Kidney (tissue), 22 donors: ENCODE measurements at places on chromosomes 12 and 14. TPM values are rescaled to one million over a fixed set of nuclear protein-coding genes. Genes with fewer than 3 reads are reported as not detected.

GRCh38 chr12:132838410-132839080 lies 9.9 kb upstream of the GOLGA3 start:
- no peak for DNase-seq

GRCh38 chr12:56103066-56103711 lies 1.2 kb upstream of the PA2G4 start:
- no peak for DNase-seq

DNA sequence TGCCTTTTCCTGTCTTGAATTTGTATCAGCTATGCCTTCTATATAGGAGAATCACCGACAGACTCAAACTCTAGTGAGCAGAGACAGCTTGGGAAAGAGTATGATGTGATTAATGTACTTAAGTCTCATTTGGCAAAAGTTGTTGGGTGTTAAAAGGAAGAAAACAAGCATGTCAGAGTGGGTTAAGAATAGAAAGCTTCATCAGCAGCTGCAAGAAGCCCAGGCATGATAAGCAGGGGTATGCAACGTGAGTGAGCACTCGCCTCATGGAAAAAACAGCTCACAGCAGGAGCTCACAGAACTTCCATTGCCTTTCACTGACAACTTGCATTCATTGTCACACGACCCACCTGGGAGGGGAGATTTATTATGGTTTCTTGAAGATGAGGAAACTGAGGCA lies 35.9 kb upstream of the WNK1 start:
- DNase-seq: no peak

DNA sequence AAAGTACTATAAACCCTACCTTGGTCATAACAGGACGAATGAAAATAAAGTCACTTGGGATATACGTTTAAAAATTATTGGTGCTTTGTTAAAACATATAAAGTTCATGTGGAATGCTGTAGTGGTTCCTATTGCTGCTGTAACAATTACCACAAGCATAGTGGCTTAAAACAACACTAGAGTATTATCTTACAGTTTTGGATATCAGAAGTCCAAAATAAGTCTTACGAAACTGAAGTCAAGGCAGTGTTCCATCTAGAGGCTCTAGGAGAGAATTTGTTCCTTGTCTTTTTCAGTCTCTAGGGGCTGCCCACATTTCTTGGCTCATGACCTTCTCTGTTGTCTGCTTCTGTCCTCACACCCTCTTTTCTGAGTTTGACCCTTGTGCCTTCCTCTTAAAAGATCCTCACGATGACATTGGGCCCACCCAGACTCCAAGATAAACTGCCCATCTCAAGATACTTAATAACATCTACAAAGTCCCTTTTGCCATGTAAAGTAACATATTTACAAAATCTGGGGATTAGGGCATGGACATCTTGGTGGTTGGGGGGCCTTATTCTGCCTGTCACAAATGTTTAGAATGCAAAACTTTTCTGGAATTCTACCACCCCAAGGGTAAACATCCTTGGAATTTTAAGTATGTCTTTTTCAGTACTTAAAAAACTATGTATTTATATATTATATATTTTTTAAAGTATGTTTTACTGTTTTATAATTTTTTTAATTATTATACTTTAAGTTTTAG lies 178.1 kb downstream of the ETNK1 start:
- no peak for DNase-seq

DNA sequence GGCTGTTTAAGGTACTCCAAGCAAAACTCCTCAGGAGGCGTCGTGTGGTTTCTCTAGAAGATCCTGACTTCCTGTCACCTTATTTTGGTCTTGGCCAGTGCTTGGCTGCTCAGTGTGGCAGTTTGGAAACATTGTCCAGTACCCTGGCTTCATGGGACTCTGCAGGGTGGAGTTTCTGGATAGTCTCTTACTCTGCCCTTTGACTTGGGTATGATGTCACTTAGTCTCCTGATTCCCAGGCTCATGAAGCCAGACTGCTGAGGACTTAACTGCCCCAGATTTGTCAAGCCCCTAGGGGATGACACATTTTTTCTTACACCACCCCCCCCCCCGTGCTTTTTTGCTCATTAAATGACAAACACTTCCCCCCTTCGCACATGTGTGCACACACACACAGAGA lies 82.7 kb downstream of the ADCK1 start:
- no peak for DNase-seq

DNA sequence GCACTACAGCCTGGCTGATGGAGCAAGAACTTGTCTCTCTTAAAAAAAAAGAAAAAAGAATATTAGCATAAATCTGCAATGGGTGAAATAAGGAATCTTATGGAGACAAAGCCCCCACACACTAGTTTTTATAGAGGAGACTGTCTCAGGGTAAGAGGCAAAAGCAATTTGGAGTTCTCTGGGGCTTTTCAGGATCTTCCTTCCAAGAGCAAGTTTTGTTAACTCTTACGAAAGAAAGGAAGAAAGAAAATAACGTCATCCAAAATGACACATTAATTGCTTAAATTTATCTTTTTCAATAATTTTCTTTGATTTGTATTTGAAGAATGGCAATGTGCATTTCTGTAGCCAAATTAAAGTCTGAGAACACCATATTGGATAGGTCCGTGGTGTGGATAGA lies 3.8 kb downstream of the PDE6H start:
- DNase-seq: no peak

- DNase-seq: no peak
These were observed 328.1 kb downstream of the ALG10 start for GRCh38 chr12:34350092-34351041.

GRCh38 chr12:31895449-31896150 lies 63.6 kb upstream of the RESF1 start:
- DNase-seq: no peak

DNA sequence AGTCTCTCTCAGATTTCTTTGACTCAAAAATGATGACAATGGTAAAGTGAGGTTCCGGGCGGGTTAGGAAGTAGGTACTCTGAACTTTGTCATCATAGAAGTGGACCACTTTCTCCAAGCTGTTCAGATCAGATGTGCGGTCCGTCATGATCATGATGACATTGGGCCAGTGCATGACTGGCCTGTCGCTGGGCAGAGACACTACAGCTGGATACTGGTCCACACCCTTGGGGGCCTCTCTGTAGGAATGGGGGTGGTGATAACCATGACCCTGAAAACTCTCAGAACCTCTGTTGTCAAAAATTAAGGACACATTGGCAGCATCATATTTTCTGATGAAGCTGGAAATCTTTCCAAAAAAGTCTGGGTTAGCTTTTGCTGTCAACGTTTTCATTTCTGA lies 28.2 kb downstream of the KICS2 start:
- no peak for DNase-seq

GRCh38 chr12:29152223-29152868 lies 3.3 kb downstream of the FAR2 start:
- DNase-seq: no peak

- DNase-seq: no peak
These were observed 1.8 kb downstream of the TMCC3 start for GRCh38 chr12:94648578-94648977.

GRCh38 chr12:47900131-47901062 lies 4.4 kb downstream of the VDR start:
- DNase-seq: no peak

GRCh38 chr12:3601461-3602150 lies 110.6 kb downstream of the PRMT8 start:
- DNase-seq: no peak

DNA sequence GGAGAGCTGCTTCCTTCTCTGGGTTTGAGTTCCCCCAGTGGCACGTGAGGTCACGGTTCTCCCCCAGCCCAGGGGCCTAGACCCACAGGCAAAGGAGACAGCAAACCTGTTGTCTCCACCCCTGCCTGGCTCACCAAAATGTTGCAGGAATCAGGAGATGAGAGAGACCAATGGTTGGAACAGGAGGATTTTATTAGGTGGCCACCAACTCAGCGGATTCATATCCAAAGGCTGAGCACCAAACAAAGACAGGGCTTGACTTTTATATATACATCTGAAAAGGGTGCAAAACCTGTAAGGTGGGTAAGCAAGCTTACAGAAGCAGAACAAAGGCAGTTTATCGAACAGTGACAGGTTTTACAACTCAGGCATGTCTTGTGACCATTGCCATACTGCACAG lies 9.2 kb upstream of the ADAM21 start:
- no peak for DNase-seq

- DNase-seq: no peak
These were observed 77.7 kb downstream of the SETD3 start for GRCh38 chr14:99402950-99403349.

- no peak for DNase-seq
These were observed 57.1 kb downstream of the METTL25 start for GRCh38 chr12:82415402-82415801.

Gene SLC2A14
- total RNA-seq: not detected

Gene RNF41
- total RNA-seq: 45.5 TPM

Gene SERPINA12
- total RNA-seq: not detected

Gene ADCY4
- 57.5 TPM for total RNA-seq

Gene TAS2R8
- not detected for total RNA-seq

Gene ALDH1L2
- 17.2 TPM for total RNA-seq

Gene SLC25A47
- total RNA-seq: not detected
